ENCODE measurements at places on chromosomes 6 and 20. TPM values are rescaled to one million over a fixed set of nuclear protein-coding genes. Genes with fewer than 3 reads are reported as not detected.

TINAG gene
- not detected for total RNA-seq

ID4 gene
- not detected for total RNA-seq

GGTLC1 gene
- total RNA-seq, result not detected

NMBR gene
- total RNA-seq, result not detected

BMP6 gene
- total RNA-seq, result not detected

NELFE gene
- 80.0 TPM for total RNA-seq

RIMS1 gene
- not detected for total RNA-seq

BMP2 gene
- not detected for total RNA-seq

TNFRSF21 gene
- total RNA-seq, result 2.0 TPM

BCAS4 gene
- 23.2 TPM for total RNA-seq

FLRT3 gene
- not detected for total RNA-seq

C2 gene
- 0.82 TPM for total RNA-seq

FRK gene
- total RNA-seq, result 0.06 TPM

TMC2 gene
- not detected for total RNA-seq

ZC3H12D gene
- 85.1 TPM for total RNA-seq

CLPSL2 gene
- not detected for total RNA-seq

VEGFA gene
- 47.2 TPM for total RNA-seq

PHACTR3 gene
- total RNA-seq, result not detected

WFDC10B gene
- not detected for total RNA-seq

PRND gene
- total RNA-seq, result not detected

RIPOR3 gene
- not detected for total RNA-seq

BHLHE23 gene
- not detected for total RNA-seq
